ENCODE measurements at places on chromosomes 2 and 18.

GRCh38 chr18:13241893-13242175, 23.3 kb downstream of the LDLRAD4 start:
- DNase-seq, result no peak

DNA sequence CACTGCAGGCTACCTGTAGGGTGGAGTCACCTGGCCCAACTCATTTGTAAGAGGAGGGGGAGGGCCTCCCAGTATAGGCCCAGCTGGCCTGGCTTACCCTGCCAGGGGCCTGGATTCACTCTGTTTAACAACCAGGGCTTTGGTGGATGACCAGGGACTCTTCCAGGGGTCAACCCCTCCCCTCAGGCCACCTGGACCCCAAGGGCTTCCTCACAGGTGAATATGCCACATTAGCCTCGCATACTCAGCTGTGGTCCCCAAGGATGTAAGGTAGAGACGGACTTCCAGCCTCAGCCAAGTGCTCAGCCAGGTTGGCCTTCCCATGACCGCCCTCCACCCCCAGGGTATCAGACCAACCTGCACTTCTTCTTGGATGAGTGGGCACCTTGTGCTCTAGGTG, 8.8 kb upstream of the SH3RF3 start:
- no peak for DNase-seq

- no peak for DNase-seq
These were observed 262.9 kb upstream of the CDH2 start for GRCh38 chr18:28439870-28440269.

DNA sequence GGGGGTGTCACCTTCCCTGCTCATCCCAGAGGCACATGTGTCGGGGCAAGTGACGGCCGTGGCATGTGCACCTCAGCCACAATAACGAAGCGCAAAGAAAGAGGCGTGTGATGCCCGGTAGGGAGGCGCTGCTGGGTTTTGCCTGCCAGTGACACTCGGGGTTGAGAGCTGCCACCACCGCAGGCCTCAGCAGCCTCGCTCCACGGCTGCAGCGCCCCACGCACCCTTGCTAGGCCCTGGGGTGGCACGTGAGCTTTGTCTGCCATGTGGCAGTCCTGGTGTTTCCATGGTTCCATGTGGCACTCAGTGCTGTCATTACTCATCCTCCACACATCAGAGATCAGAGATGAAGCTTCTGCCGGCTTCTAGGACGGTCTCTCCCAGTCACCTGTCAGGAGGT, 136.0 kb upstream of the AGAP1 start:
- no peak for DNase-seq

DNA sequence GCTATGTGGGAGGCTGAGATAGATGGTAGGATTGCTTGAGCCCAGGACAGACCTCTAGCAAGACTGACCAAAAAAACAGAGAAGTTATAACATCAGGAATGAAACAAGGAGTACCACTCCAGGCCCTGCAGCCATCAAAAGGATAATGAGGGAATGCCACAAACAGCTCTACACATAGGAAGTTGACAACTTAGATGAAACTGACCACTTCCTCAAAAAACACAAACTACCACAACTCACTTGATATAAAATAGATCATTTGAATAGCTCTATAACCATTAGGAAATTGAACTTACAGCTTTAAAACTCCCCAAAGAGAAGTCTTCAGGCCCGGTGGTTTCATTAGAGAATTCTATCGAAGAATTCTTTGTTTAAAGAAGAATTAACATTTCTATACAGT, 12.9 kb upstream of the ESPNL start:
- DNase-seq, result no peak

DNA sequence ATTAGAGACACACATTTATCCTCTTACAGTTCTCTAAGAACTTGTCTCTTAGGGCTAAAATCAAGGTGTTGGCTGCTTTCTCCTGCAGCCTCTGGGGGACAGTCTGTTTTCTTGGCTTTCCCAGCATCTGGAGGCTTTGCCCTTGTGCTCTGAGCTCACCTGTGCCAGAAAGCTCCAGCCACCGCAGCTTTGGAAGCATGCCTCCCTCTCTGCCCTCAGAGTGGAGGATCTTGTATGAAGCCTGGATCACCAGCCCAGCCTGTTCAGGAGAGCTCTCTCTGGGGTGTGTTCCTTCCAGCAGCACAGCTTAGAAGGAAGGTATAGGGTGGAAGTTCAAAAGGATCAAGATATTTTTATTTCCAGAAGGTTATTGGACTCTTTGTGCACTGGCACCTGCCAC, 53.1 kb upstream of the TPO start:
- DNase-seq, result no peak

DNA sequence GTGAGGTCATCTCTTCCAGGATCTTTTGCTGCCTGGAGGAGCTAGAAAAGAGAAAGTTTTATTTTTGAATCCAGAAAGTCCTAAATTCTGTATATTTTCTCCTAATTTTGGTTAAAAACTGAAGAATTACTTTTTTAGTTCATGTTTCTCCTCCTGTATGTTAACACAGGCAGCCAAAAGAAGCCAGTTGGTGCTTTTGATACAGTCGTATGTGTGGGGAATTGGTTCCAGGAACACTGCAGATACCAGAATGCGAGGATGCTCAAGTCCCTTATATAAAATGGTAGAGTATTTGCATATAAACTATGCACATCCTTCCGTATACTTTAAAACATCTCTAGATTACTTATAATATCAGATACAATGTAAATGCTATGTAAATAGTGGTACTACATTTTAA, 22.6 kb upstream of the ADAM23 start:
- DNase-seq, result no peak

GRCh38 chr18:67183398-67183797, 333.1 kb downstream of the DSEL start:
- DNase-seq, result no peak

DNA sequence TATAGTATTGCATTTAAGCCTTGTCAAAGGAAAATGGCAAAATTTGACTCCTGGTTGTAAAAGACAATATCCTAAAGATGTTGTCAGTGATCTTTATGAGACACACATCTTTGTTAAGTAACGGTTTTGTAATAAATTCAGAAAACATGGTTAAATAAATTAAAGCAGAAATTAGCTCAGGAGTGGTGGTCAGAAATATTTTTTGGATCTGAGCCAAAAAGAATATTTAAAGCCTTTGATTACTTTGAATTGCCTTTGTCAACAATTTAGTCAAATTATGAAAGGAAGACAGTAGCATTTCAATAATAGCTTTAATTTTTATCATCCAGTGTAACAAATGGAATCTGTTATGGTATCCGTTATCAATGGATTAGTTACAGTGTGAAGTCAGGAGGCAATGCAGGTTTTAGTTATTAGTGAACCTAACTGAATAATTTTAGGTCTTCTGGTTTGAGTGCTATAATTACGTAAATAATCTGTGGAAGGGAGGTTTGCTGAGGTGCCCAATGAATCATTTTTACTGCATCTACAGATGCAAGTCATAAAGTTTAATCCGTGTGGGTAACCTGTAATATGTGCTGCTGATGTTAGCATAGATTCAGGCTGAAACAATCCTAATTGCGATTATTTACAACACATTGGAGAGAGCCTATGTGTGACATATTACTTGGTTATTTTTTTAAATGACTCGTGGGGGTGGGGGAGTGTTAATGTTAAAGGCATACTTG, 42.7 kb downstream of the SMAD4 start:
- no peak for DNase-seq

DNA sequence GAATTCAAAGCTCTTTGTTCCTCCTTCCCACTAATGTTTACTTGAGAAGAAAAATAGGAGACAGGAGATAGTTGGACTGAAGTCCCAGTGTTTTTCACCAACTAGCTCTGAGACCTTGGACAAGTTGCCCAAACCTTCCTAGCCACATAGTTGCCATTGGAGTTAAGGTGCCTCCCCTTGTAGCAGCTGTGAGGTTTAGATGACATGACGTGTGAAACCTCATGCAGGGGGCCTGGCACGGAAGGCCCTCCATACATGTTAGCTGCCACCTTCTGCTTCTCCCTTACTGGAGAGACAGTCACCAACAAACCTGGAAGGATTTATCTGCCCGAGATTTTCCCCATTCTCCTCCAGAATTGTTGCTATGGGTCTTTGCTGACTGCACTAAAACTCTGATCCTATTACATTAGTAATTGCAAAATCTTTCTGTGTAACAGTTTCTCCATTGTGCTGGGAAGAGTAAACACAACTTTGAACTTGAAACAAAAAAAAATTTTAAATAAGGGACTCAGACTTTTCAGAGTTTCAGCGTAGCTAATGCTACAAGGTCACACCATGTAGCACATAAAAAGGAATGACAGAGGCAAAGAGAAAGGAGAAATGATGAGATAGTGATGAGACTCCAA, 23.8 kb upstream of the CABYR start:
- no peak for DNase-seq

DNA sequence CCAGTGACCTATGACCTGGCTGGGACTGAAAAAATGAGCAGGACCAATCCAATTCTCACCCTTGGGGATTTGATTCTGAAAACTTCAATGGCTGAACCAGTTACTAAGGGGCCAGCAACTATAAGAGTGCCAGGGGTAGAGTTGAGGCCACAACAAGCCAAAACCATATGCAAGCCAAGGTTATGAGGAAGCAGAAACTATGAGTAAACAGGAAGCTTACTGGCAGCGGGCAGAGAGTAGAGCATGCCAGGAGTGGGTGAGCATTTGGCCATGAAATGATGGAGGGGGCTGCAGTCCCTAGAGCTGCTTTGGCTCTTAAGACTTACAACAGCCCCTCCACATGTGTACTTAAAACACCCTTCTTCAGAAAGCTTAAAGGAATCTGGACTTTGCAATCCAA, 82.4 kb downstream of the RBMS1 start:
- peak; percentile 48 for DNase-seq
